NCI-H1105 (cell line): ENCODE measurements at places on chromosomes 16 and 17.

DNA sequence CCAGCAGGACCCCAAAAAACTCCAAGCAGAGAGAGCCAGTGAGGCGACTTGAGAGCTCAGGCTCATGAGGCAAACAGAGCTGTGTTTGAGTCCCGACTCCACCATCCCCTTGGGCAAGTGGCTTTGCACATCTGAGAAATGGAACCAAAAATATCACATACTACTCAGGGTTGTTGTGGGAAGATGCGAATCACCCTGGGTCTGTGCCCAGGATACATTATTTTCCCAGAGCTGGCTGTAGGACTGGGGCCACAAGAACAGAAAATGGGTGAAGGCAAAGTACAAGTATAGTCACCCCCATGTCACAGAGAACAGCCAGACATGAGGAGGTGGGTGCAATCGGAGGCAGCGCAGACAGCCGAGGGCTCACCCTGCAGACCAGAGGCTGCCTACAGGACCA, 127.3 kb downstream of the GAS7 start:
- no peak for DNase-seq

DNA sequence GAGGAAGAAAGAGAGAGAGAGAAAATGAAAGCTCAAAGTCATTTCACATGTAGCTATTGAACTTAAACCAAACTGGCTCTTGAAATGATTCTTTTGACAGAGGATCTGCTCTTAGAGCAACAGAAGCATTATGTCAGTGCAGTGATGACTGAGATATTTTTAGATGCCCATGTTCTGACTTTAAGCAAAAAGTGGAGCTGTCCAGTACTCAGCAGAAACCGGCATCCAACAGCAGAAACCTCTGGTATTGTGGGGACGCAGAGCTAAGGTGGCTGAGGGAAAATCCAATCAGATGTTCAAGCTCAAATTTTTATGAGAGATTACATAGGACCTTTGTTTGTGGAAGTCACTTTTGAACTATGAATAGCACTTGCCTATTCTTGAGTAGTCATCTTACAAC, 69.8 kb upstream of the ANKFN1 start:
- no peak for DNase-seq

- no peak for DNase-seq
Measured at GRCh38 chr17:43768382-43768781, 9.8 kb upstream of the SOST start.

DNA sequence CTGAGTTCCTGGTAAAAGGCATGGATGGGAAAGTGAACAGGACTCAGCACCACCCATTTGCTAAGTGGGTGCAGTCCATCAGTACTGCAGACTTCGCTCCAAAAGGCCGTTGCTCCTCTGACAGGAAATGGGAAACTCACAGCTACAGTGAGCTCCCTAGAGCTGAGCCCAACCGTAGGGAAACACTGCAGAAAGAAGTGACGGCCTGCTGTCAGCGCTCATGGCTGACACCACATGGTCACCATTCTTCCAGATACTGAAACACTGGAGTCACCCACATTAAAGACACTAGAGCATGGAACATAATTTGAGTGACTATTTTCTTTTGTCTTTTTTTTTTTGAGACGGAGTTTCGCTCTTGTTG, 31.9 kb downstream of the UBE2O start:
- DNase-seq: no peak

GRCh38 chr17:8700546-8700945, 44.1 kb downstream of the CCDC42 start:
- no peak for DNase-seq

DNA sequence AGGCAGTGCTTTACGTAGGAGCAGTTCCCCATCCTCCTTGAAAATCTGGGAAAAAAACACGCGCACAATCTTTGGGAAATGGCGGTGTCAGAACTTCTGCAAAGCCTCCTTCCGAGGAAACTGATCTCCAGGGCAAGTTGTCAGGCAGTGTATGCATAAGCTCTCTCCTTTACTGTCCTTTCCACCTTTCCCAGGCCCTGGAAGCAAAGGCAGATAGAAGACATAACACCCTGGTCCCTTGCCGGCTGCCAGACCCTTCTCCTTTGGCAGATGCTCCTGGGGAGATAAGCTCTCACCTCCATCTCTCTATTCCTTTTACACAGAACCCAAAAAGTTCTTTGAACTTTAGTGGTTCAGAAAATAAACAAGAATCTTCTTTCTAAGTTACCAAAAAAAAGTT, 12.4 kb downstream of the TOB1 start:
- DNase-seq: no peak

DNA sequence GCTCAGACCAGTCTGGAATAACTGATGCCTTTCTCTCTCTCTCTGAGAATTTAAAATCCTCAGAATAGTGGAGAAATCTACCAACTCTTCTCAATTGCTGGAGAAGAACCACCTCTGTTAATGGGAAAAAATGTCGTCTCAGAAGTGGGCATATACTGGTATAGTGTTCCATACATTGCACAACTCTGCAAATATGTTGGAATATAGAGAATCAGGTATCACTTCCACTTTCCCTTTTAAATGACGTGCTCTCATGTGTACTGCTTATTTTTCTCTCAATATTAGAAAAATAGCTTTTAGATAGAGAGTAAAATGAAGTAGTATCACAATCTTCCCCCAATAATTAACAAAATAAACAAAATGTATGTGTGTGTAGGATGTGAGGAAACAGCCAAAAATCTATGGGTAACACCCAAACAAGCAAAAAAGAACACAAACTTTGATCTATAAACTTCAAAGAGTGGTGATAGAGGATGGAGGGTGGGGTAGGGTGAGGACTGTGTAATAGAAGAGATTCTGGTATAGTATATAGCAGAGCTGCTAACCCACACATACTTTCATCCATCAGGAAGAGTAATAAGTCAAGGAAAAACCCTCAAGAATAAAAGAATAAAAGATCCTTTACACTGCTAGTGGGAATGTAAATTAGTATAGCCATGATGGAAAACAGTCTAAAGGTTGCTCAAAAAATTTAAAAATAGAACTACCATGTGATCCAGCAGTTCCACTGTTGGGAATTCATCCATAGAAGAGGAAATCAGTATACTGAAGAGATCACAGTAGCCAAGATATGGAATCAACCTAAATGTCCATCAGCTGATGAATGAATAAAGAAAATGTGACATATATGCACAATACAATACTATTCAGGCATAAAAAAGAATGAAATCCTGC, 46.9 kb downstream of the NFATC3 start:
- DNase-seq: no peak
